Spinal cord (tissue), 10 donors: ENCODE measurements at places on chromosomes 16 and 17.

DNA sequence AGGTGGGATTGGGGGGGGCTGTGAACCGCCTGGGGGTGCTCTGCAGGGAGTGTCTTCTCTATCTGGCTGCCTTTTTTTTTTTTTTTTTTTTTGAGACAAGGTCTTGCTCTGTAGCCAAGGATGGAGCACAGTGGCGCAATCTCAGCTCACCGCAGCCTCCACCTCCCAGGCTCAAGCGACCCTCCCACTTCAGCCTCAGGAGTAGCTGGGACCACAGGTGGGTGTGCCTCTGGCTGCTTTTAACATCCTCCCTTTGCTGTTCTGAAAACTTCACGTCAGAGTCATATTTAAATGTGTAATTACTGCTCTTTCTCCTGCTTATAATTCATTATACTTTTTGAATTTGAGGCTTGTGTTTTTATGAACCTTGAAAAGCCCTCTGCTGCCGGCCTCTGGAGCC lies 78.4 kb downstream of the ZNF778 start:
- H3K36me3 ChIP-seq: peaks cover 70% of the 10 kb centered on the region
- DNase-seq: no peak
- H3K4me1 ChIP-seq: peaks cover 40% of the 10 kb centered on the region
- no peak overlapping the region for H3K27ac ChIP-seq
- H3K4me3 ChIP-seq: no peak overlapping the region

- no peak overlapping the region for H3K27ac ChIP-seq
- H3K36me3 ChIP-seq: no peaks in the 10 kb centered on the region
- DNase-seq: no peak
- no peaks in the 10 kb centered on the region for H3K27me3 ChIP-seq
- H3K4me3 ChIP-seq: no peak overlapping the region
These were observed 67.4 kb downstream of the MYH13 start for GRCh38 chr17:10305398-10305797.

DNA sequence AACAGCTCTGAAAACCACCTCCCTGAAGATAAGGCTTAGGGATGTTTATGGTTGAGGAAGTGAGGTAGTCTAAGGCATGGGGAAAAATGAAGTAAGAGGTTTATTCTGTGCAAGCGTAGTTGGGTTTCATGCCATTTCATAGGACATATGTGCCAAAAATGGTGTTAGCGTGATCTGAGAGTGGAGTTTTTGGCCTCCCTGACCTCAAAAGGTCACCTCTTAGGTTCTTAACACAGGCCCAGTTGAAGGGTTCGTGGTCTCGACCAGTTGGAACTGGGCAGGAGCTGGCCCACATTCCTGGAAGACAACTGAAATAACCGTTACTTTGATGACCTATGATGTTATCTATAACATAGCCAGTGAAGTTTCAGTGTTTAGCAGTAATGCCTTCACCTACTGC lies 57.0 kb downstream of the MRTFB start:
- H3K27ac ChIP-seq: no peak overlapping the region
- peaks cover 4% of the 10 kb centered on the region for H3K4me1 ChIP-seq
- H3K36me3 ChIP-seq: no peaks in the 10 kb centered on the region
- no peak for DNase-seq

- H3K36me3 ChIP-seq: no peaks in the 10 kb centered on the region
- DNase-seq: no peak
- no peak overlapping the region for H3K4me3 ChIP-seq
- no peak overlapping the region for H3K27ac ChIP-seq
- H3K4me1 ChIP-seq: peaks cover 17% of the 10 kb centered on the region
These were observed 26.8 kb upstream of the HOXB13 start for GRCh38 chr17:48755356-48755755.
